ENCODE measurements at places on chromosomes 3 and 15. TPM values are rescaled to one million over a fixed set of nuclear protein-coding genes. Genes with fewer than 3 reads are reported as not detected.

DNA sequence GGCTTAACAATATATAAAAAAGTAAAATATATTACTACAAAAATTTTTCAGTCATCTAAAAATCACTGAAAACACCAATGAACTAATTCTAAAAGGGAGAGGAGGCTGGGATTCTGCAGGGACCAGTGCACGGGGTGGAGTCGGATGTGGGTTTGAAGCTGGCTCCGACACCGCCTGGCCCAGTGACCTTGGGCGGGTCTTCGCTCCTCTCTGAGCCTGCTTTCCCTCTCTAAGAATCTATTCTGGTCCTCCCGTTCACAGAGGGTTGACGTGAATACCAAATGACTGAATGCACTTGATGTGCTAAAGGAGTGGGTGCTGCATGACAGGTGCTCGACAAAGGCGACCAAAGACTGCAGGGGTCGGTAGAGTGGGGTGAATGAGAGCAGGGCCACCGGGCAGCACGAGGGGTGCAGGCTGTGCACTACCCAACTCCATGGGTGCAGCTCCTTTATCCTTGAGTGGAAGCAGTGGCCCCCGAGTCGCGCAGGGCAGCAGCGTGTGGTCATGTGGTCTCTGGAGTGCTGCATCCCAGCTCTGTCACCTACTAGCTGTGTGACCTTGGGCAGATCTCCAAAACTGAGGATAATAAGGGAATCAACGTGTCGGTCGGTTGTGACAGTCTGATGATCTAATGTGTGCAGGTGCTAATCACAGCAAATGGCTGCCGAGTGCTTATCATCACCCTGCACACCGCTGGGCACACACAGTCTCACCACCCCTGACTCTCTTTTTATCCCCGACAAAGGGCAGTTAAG, 8.6 kb upstream of the IQSEC1 start:
- DNase-seq, result no peak

GRCh38 chr15:80494351-80494751, 90.2 kb downstream of the ARNT2 start:
- no peak for DNase-seq

- no peak for DNase-seq
Measured at GRCh38 chr15:28107111-28107903, 8.2 kb upstream of the OCA2 start.

DNA sequence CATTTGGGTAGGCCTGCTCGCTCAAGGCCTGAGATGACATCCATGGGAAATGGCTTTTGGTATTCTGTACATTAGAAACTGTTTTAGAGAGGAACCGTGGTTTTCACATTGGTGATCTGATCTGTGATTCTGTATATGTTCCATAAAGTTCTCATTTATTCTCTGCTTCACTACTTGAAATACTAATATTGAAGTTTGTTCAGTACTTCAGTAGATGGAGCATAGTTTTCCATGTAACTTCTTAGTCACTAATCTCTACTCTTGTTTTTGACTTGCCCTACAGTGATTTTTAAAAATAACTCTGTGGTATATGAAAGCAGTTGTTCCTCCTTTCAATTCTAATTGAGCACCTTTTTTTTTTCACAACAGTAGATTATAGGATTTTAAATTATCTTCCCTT, 66.5 kb downstream of the MBNL1 start:
- DNase-seq, result no peak

DNA sequence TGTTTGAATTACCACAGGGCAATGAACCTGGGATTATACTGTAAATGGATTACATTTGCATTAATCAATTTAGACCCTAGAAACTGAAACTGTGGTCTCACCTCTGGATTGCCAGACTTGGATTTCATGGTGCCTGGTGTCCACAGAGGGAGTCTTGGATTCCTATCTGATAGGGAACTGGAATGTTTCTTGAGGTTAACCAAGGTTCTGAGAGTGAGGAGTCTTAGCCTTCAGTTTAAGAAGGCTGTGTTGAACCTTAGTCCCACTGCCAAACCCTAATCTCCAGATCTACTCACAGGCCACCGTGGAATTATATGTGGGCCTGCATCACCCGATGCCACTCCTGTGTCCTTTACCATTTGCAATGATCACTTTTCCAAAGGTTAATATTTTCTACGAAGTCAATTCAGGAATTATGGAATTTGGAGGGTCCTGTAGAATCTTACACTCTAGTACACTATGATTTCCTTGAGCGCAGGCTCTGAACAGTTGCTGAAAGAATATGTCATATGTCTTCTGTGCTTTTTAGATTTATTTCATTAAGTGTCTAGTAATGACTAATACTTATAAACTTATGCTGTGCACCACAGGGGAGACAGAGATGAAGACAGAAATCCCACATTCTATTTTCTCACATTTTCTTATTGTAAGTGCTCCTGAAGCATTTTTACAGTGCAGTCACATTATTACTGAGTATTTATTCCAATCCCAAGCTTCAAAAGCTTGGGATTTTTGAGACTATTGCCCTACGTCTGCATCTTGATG, 87.9 kb downstream of the EFL1 start:
- DNase-seq, result no peak

DNA sequence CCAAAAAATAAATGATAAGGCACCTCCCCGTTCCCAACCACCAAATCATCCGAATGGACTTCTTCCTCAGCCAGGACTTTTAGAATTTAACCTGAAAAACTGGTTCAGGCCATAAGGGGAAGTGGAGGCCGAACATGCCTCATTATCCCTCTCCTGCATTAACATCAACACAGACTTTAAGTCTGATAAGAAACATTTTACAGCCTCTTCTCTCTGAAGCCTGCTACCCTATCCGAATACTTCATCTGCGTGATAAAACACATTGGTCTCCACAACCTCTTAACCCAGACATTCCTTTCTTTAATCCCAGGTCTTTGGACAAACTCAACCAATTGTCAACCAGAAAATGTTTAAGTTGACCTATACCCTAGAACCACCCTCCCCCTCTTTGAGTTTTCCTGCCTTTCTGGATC, 850 bp upstream of the SLC41A3 start:
- no peak for DNase-seq

DNA sequence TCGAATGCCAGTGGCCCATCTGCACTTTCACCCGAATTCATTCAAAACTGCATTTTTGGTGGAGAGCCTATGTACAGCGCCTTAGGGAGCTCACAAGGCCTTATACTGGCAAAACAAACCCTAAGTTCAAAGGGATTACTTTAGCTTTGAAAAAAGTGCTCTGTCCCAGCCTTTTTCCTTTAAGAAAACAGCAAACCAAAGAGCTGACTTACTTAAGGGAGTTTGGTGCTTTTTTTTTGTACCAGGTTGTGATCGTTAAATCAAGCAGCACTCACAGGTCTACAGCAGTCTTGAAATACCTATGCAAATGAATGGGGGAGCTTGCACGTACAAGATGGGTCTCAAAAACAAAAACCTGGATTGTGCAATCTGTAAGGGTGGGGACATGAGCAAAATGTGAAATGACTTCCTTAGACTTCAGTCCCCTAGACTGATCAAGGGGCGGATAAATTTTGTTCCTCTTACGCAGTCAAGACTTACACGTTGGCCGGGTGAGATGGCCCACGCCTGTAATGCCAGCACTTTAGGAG, 11.6 kb upstream of the PIK3CB start:
- no peak for DNase-seq

DNA sequence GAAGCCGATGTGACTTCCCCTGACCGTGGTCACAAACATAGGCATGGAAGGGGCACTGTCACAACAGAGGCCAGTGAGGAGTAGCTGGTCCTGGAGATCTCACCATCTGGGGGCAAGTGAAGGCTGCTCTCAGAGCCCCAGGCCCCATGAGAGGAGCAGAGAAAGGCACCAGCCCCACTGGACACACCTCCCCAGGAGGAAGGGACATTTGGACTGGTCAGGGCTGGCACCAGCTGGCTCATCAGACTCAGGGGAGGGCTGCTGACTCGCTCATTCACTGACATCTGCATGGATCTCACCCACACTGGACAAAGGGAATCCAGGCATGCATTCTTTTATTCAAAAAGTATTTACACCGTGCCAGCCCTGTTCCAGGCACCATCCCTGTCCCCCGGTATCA, 26.8 kb downstream of the ESYT3 start:
- no peak for DNase-seq

GRCh38 chr3:62332017-62332416, 41.3 kb downstream of the FEZF2 start:
- no peak for DNase-seq

GRCh38 chr15:84883916-84884781, at the start of gene SLC28A1:
SLC28A1 (plus strand) TSS chr15:84884662; CDS start chr15:84887761, 3,099 bp downstream.
- no peak for DNase-seq

DNA sequence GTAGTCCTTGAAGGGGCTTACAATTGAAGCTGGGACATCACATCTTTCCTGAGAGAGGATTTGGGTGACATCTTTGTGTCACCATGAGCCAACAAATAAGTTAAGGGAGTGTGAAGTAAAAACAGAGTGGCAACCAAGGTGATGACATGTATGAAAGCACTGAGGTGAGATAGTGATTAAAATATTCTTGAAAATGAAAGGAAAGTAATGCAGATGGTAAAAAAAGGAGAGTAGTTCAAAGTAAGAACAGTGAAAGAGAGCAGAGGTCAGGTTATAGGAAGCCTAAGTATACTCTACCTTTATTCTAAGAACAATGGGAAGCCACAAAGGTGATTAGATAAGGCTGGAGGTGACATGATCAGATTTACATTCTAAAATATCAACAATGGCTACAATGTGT, 486.1 kb downstream of the DIPK2A start:
- no peak for DNase-seq

- DNase-seq, result no peak
Measured at GRCh38 chr15:29888646-29889045, 66.4 kb upstream of the TJP1 start.

- DNase-seq, result no peak
Measured at GRCh38 chr3:161026612-161027510, 78.3 kb downstream of the B3GALNT1 start.

Gene ALS2CL
- 0.16 TPM for total RNA-seq

Gene EPHA6
- 0.96 TPM for total RNA-seq

Gene CYP8B1
- not detected for total RNA-seq

Gene ISL2
- total RNA-seq, result not detected

Gene TJP1
- total RNA-seq, result 90.6 TPM
